ENCODE measurements at places on chromosomes 6 and 20.

- DNase-seq: no peak
Observed at GRCh38 chr6:106470316-106470715, 109.8 kb downstream of the CRYBG1 start.

- no peak for DNase-seq
Observed at GRCh38 chr20:1326031-1326930, 2.7 kb downstream of the SDCBP2 start.

DNA sequence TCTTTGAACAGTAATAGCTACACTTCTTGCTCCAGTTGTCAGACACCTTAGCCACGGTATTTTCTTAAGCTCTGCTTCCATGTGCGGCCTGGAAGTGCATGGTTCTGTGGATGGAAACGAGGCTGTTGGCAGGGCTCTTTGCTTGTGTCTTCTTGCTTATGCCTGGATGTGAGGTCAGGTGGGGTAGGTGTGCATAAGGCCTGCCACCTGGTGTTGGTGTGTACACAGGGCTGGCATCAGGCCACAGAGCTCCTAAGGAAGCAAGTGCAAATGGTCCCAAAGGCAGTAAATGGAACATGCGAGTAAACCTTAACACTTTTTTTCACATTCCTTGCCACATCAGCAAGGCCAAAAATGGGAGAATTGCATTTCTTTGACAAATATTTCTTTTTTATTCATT is 158.1 kb upstream of the GMDS start:
- DNase-seq: peak; percentile 82

GRCh38 chr20:24565835-24566351 is 96.5 kb downstream of the SYNDIG1 start:
- no peak for DNase-seq

- no peak for DNase-seq
Observed at GRCh38 chr6:80029470-80029869, 25.0 kb downstream of the TTK start.

DNA sequence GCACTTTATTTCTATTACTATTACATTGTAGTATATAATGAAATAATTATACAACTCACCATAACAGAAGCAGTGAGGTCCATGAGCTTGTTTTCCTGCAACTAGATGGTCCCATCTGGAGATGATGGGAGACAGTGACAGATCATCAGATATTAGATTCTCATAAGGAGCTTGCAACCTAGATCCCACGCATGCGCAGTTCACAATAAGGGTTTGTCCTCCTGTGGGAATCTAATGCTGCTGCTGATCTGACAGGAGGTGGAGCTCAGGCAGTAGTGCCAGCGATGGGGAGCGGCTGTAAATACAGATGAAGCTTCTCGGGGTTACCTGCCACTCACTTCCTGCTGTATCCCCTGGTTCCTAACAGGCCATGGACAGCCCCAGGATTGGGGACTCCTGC is 139.5 kb upstream of the TCF21 start:
- DNase-seq: no peak

GRCh38 chr20:10978713-10979112 is 304.9 kb upstream of the JAG1 start:
- no peak for DNase-seq

DNA sequence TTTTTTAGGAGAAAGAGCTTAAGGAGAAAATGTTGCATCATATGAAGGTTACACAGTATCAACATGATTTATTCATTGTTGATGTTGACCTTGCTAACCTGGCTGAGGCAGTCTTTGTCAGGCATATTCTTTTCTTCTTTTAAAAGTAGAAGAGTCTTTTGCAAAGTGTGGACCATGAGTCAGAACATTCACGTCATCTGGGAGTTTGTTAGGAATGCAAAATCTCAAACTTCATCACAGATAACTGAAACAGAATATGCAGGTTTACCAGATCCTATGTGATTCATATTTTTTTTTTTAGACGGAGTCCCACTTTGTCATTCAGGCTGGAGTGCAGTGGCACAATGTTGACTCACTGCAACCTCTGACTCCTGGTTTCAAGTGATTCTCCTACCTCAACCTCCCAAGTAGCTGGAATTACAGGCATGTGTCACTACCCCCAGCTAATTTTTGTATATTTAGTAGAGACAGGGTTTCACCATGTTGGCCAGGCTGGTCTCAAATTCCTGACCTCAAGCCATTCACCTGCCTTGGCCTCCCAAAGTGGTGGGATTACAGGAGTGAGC is 530.4 kb upstream of the BTBD3 start:
- no peak for DNase-seq

DNA sequence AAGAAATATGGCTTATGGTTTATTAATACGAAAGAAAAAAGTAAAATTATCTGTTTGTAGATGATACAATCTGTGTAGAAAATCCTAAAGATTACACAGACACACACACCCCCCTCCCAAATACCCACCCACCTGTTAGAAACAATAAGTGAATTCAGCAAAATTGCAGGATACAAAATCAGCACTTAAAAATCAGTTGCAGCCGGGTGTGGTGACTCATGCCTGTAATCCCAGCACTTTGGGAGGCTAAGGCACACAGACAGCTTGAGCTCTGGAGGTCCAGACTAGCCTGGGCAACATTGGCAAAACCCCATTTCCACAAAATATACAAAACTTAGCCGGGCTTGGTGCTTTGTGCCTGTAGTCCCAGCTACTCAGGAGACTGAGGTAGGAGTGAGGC is 42.3 kb downstream of the NINL start:
- DNase-seq: no peak

DNA sequence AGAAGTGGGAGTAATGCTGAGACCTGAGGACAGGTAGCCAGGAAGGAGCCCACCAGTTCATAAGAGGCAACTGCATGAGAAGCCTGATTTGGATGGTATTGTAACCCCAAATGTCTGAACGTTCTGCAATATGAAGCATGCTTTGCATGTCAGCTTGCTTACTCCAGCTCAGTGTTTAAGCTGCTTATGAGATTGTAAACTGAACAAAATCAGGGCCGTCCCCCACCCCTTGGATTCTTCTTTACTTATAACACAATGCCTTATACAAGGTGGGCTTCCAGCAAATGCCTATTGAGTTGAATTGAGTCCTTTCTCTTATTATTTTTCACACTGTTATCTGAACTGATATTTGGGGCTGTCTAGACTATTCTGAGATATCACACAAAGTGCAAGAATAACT is 761.3 kb downstream of the KIF16B start:
- DNase-seq: no peak

DNA sequence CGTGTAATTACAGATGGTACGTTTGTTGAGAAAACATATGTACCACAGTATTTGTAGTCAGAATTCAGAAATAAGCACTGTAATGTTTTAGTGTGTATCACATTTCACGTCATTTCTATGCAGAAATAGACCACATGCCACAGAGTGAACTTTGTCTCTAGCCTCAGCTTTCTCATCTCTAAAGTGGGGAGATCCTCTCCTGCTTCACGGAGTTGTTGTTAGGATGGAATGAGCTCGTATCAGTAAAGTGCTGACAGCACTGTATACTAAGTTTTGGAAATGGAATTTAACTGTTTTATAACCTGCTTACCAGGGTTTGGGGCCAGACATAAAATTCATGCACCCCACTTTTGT is 34.2 kb upstream of the PXDC1 start:
- no peak for DNase-seq

GRCh38 chr6:110326057-110326456 is 32.1 kb downstream of the METTL24 start:
- DNase-seq: no peak

- no peak for DNase-seq
Observed at GRCh38 chr6:168410554-168411011, 30.4 kb upstream of the SMOC2 start.

GRCh38 chr6:39294133-39294532 is 20.1 kb downstream of the KCNK17 start:
- DNase-seq: no peak

GRCh38 chr6:41734666-41735426 is 562 bp downstream of the TFEB start:
- peak; percentile 79 for DNase-seq

- no peak for DNase-seq
Observed at GRCh38 chr6:36418558-36418957, 24.1 kb downstream of the PXT1 start.

DNA sequence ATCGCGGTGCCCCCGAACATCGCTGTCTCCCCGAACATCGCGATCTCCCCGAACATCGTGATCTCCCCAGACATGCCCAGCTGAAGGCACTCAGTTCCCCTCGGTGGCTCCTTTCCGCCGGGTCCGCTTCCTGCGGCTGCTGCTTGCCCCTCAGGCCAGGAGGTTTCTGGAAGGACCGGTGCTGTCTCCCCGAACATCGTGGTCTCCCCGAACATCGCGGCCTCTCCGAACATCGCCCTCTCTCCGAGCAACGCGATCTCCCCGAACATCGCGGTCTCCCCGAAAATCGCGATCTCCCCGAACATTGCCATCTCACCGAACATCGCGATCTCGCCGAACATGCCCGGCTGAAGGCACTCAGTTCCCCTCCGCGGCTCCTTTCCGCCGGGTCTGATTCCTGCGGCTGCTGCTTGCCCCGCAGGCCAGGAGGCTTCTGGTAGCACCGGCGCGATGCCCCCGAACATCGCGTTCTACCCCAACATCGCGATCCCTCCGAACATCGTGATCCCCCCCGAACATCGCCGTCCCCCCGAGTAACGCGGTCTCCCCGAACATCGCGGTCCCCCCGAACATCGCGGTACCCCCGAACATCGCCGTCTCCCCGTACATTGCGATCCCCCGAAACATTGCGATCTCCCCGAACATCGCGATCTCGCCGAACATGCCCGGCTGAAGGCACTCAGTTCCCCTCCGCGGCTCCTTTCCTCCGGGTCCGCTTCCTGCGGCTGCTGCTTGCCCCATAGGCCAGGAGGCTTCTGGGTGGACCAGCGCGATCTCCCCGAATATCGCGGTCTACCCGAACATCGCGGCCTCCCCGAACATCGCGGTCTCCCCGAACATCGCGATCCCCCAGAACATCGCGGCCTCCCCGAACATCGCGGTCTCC is 808 bp downstream of the ULBP1 start:
- no peak for DNase-seq

- DNase-seq: no peak
Observed at GRCh38 chr20:30419466-30419865, 838.0 kb upstream of the DEFB115 start.

- no peak for DNase-seq
Observed at GRCh38 chr6:11460837-11461661, 76.5 kb upstream of the TMEM170B start.

DNA sequence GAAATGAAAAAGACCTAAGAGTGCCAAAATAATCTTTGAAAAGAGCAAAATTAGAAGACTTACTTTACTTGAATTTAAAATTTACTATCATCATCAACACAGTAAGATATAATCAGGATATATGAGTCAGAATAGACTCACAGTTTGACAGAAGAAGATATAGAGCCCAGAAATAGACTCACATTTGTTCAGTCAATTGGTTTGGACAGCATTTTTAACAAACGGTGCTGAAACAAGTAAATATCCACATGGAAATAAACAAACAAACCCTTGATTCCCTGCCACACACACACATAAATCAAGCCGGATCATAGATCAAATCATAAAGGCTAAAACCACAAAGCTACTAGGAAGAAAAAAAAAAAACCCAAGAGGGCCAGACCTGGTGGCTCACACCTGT is 291.1 kb downstream of the ADGRG6 start:
- no peak for DNase-seq

DNA sequence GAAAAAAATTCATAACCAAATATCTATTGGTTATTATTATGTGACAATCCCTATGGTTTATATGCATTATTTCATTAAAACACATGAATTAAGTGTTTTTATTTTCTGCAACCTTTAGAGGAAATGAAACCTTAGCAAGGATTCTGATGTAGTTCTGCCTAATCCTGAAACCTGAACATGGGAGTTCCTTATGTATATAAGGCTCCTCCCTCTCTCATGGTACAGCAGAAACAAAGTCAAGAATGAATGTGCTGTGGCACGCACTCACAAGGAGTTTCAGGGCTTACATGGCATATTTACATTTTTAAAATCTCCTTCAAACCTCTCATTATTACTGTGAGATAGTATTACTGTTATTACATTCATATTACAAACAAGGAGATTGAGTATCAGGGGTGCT is 426.4 kb upstream of the CITED2 start:
- DNase-seq: no peak

GRCh38 chr20:37651932-37652331 is 41.9 kb upstream of the CTNNBL1 start:
- DNase-seq: no peak

DNA sequence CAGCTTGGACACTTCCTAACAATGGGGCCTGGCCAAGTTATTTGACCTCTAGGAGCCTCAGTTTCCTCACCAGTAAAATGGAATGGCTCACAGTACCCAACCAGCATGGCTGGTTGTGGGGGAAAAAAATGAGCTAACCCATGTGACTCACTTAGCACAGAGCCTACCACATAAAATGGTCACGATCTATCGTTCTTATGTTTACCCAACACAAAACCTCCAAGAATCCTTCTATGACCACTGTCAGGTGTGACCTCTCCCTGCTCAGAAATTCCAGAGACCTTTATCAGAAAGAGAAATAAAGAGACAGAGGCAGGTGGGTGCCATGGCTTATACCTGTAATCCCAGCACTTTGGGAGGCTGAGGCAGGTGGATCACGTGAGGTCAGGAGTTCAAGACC is 39.4 kb downstream of the BPIFB1 start:
- no peak for DNase-seq

- no peak for DNase-seq
Observed at GRCh38 chr6:42099340-42100028, 42.9 kb downstream of the C6orf132 start.

GRCh38 chr6:163420289-163420614 is 5.7 kb downstream of the QKI start:
- DNase-seq: no peak

DNA sequence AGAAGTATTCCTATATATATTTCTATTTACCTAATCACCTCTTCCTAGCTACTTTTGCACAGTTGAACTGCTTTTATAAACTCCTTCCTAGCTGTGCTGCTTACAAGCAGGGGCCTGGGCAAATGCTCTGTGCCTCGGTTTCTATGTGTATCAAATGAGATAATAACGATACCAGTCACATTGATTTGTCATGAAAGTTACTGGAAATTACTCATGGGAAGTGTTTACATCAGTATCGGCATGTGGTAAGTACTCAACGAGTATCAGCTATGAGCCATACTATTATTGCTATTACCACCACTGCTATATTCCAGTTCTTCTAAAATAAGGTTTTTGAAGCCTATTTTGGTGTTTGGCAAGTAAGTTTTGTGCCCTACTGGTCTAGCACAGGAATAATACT is 4.9 kb downstream of the LAMA4 start:
- no peak for DNase-seq

All from NCI-H2081 (cell line).